ENCODE measurements at places on chromosomes 13 and 19.

- no peak for DNase-seq
These were observed 354.6 kb downstream of the DNAJC15 start for GRCh38 chr13:43377973-43378372.

- DNase-seq = peak; percentile 93
These were observed 207.5 kb downstream of the KCNRG start for GRCh38 chr13:50222569-50223332.

- no peak for DNase-seq
These were observed 8.3 kb downstream of the RYR1 start for GRCh38 chr19:38441657-38442348.

DNA sequence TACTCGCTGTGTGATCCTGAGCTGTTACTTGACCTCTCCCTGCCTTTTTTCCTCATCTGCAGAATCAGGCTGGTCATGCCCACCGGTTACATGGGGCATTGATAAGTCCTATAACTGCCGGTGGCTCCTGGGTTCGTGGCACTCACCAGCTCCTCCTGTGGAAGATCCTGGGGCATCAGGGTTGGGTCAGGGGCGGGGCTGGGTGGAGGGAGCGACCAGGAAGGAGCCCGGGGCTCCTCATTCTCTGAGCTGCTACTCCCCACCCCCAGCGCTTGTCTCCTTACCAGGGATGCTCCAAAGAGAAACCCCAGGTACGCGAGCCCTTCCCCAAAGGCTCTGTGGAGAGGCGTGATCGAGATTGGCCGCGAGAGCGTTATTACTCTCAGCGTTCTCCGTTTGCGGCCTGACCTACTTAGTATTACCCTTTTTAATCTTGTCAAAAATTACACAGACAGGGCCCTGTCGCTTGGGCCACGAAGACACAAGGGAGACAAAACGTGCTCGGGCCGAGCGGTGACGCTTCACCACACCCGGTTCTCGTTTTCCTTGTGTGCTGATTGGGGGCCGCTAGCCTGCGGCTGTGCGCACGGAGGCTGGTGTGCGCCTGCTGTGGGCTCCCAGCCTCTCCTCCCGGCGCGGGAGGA lies 10.7 kb downstream of the HDGFL2 start:
- DNase-seq = no peak

DNA sequence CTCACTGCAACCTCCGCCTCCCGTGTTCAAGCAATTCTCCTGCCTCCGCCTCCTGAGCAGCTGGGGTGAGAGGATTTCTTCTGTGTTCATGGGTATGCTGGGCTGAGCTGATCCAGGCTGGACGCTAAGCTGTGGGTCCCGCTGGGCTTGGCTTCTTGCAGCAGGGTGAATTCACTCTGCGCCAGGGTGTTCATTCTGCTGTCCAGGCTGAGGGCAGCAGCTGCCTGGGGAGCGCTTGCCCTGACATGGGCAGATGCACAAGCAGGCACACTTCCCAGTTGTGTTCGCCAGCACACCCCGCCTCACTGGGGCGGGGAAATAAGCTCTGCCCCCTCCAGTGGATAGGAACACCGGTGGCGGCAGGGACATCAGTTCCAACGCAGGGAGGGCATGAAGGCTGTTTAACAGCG lies 7.3 kb upstream of the INAFM1 start:
- no peak for DNase-seq

DNA sequence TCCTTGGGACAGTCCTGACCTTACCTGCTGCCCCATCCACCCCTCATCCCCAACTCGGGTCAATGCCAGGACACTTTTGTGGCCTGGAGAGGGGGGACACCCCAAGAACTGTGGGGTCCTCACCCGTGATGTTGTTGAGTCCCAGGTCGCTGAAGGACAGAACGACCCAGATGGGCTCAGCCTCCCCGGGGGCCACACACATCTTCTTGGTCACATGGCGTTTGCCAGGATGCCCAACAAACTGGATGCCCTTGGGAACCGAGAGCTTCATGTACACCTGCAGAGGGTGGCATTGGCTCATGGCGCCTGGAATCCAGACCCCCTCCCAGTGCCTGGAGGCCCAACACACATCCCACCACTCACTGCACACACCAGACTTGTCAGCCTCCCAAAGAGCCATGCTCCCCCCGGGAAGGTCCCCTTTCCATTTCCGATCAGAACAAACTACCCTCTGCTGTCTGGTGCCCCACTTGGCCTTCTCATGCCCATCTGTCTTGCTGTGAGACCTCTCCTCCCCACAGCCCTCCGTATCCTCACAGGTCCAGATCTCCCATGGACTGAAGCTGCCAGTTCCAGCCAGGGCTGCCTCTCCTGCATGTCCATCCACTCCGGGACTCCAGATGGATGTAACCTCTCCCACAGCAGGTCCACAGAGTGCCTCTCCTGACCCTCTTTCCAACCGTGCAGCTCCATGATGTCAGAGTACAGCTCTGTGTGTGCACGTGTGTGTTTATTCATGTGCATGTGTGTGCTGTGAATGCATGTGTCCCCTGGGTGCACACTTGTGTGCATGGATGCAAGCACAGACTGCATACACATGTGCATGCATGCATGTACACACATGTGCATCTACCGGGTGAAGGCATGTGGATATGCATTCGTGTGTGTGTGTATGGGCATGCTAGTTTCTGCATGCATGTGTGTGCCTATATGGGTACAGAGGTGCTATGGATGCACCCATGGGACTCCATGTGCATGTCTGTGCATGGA lies 58.4 kb downstream of the F2RL3 start:
- no peak for DNase-seq

- no peak for DNase-seq
These were observed 121.1 kb downstream of the FLT1 start for GRCh38 chr13:28373810-28374209.

All from NCI-H1092 treated with DMSO at 0.1 percent for 48 hours (cell line).